Renal pelvis (tissue), 12 donors: ENCODE measurements at places on chromosomes 6 and 20. TPM values are rescaled to one million over a fixed set of nuclear protein-coding genes. Genes with fewer than 3 reads are reported as not detected.

GRCh38 chr6:132666118-132666517, 7.1 kb upstream of the TAAR1 start:
- DNase-seq, result no peak

DNA sequence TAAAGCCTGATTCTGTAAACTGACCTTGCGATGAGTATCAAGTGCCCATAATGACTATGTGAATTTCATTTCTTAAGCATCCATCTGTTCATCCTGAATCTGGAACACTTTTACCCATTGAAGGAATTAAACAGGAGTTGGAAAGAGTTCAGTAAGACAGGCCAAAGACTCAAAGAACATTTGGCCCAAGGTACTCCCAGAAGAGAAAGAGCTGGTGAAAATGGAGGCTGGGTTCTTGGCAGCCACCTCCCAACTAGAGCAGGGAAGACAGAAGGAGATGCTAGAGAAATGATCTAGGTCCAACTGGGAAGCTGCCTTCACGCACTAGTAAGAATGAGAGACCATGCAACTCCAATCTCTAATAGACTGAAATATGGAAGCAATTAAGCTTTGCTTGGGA, 290.8 kb upstream of the RNF24 start:
- DNase-seq, result no peak

GRCh38 chr6:106844930-106845329, 129.6 kb downstream of the CD24 start:
- no peak for DNase-seq

DNA sequence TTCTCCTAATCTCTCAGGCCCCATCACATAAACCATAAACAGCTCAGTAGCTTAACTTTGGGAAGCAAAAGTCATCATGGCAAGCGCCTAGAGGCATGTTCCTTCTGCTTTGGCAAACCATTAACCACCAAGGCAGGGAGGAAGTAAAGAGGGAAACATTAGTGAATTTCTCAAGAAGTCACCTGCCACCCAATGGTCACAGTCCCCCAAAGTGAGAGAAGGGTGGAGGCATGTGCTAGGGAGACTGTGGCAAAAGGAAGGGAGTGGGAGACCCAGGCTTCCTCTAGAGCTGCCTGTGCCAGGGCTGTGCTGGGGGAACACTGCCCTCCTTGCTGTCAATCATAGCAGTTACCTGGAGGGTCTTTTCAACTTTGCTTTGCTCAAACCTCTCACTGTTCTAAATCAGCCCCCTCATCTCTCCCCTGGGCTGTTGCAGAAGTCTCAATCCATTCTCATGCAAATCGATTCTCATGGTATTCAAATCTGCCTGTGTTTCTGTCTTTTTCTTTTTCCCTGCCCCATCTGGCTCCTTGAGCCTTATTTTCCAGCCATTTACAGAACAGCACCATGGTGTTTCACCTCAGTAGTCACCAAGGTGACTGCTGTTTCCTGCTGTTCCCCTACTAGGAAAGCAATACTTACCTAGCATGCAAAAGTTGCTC, 1.8 kb upstream of the RNF24 start:
- DNase-seq, result no peak

DNA sequence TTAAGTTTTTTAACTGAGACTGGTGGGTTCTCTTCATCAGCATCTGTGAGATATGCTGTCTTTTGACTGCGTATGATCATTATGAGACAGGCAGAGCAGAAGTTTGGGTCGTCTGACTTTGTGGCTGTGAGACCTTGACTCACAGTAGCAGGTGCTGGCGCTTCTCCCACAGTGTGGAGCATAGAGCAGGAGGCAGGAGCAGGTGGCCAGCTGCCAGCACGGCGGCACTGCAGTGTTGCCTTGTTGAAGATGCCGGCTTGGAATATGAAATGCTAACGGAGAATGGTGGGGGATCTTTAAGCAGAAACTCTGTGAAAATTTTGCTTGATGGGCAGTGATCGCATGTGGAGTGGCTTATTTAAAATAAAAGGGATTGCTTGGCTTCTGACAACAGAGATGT, 105.0 kb downstream of the TIAM2 start:
- no peak for DNase-seq

DNA sequence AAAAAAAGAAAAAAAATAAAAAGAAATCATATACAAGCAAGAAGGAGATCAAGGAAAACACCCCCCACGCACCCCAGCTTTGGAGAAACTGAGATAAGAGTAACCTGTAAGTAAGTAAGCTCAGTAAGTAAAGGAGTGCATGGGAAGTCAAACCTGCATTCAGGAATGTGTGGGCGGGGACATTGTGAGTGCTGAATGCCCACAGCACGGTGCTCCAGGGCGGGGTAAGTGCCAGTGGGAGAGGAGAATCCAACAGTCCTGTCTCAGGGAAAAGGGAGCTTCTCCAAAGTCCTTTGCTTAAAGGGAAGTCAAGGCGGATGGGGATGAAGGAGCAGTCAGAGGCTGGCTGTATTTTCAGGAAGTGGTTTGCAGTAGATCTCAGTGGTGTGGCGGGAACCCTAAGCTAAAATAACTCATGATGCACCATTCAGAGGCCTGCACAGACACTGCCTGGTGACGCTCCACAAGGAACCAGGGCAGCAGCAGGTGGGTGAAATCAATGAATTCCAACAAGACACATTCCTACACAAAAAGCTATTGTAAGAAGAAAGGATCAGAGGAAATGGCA, 368.0 kb downstream of the QKI start:
- DNase-seq, result no peak

DNA sequence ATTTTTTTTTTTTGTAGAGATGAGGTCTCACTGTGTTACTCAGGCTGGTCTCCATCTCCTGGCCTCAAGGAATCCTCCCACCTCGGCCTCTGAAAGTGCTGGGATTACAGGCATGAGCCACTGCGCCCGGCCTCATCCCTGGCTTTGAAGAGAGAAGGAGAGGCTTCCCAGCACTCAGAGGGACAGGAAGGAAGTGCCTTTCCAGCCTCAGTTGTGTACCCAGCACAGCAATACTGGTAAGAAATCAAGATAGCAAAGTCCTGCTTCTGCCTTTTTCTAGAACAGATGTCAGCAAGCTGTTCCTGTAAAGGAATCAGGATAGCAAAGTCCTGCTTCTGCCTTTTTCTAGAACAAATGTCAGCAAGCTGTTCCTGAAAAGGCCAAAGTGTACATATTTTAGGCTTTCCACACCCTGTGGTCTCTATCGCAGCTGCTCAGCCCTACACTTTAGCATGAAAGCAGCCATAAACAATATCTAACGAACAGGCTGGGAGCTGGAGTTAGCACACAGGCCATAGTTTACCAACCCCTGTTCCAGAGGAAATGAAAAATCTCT, 6.3 kb upstream of the PLTP start:
- DNase-seq, result peak; percentile 47

DNA sequence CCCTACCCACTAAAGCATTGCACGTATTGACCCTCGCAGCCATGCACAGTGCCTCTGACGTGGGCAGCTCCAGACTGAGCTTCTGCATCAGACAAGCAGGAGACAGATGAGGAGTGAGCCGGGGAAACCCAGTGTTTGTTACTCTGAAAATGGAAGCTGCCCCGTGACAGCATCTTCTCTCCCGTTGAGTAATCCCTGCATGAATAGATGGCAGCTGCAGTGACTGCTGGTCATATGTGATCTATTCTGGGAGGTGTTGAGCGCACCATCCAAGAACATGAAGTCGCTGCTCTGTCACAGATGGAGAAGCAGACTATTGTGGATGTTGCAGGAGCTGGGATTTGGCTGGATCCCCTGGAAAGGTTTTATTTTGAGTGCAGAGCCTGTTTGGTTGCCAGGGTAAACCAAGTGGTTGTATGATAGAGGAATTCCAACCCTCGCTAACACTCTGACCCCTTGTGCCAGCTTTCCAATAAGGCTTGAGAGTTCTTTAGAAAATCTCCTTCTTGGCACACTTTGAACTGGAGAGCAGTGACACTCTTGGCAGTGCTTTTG, 242.2 kb downstream of the NRN1 start:
- no peak for DNase-seq

Gene SPATA25
- 3.5 TPM for polyA plus RNA-seq

Gene TTLL9
- 5.7 TPM for polyA plus RNA-seq

Gene REV3L
- 42.7 TPM for polyA plus RNA-seq

Gene SMLR1
- polyA plus RNA-seq, result 3.6 TPM

Gene ZCCHC3
- 58.2 TPM for polyA plus RNA-seq

Gene JPH2
- polyA plus RNA-seq, result 1.7 TPM

Gene FAXC
- polyA plus RNA-seq, result 3.1 TPM

Gene NOX3
- polyA plus RNA-seq, result 2.7 TPM

Gene CRISP3
- 0.48 TPM for polyA plus RNA-seq
